ENCODE measurements at places on chromosomes 5 and 9.

DNA sequence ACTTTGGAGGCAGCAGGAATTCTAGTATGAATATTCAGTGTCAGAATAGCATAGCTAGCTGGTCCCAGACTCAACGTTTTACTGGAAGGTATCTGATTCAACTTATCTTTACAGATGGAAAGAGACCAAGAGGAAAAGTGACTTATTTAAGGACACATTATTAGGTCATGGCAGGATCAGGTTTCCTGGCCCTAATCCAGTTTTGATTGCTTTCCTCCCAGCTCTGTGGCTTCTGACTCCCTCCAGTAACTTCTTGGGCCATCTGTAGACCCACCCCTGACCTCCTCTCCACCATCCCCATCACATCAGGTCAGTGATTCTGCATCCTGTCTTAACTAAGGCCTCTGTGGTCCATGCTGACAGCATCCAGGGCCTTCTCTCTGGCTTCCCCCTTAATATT is 38.4 kb downstream of the SH3TC2 start:
- no peak for DNase-seq

GRCh38 chr5:165573445-165573844 is 2068.0 kb downstream of the MAT2B start:
- DNase-seq: no peak

GRCh38 chr9:126166291-126166690 is 160.3 kb upstream of the MVB12B start:
- DNase-seq: no peak

GRCh38 chr5:109713453-109713852 is 23.7 kb downstream of the MAN2A1 start:
- no peak for DNase-seq

DNA sequence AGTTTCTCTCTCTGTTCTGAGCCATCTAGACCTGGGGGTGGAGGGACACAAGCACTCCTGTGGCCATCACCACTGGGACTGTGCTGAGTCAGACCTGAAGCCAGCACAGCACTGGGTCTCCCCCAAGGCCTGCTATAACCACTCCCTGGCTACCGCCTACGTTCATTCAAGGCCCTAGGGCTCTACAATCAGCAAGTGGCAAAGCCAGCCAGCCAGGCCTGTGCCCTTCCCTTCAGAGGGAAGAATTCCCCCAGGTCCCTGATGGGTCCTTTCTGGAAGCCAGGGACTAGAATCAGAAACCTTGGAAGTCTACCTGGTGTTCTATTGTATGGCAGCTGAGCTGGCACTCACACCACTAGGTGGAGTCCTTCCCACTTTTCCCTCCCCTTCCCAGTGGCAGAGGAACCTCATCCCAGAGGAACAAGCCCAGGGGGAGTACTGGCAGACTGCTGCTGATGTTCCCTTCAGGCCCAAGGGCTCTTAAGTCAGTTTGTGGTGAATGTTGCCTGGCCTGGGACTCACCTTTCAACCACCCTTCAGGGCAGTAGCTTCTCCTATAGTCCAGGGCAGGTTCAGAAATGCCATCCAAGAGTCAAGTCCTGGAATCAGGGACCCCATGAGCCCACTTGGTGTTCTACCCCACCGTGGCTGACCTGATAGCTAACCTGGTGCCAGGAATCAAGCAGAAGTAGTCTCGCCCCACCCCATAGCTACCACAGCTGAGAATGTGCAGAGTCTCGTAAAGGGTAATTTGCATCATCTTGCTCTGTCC is 20.0 kb downstream of the JMY start:
- peak; percentile 36 for DNase-seq

- DNase-seq: no peak
These were observed 32.4 kb upstream of the SLC25A51 start for GRCh38 chr9:37936376-37936775.
